ENCODE measurements at places on chromosomes 4 and X.
A peak's percentile ranks its signal among the peaks of the same experiment; 100 is the strongest.

DNA sequence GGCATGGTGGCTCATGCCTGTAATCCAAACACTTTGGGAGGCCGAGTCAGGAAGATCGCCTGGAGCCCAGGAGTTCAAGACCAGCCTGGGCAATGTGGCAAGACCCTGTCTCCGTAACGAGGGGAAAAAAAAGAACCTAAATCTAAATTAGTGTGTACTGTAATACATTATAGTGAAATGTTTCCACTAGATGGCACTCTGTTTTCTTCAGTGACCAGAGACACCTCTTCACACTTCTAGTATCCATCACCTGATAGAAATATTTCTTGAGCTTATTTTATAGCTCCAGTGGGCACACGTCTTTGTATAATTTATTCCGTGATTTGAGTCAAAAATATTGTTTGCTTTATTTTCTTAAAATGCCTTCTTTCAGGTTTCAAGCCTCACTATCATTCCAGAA lies 600.9 kb upstream of the DIPK2B start:
- H3K27ac ChIP-seq: no peak overlapping the region
- H3K36me3 ChIP-seq: no peaks in the 10 kb centered on the region
- no peak for DNase-seq
- no peaks in the 10 kb centered on the region for H3K27me3 ChIP-seq

GRCh38 chr4:165131247-165131832 lies 18.7 kb upstream of the TMEM192 start:
- H3K27ac ChIP-seq: no peak overlapping the region
- DNase-seq: peak; percentile 94
- no peaks in the 10 kb centered on the region for H3K27me3 ChIP-seq
- no peak overlapping the region for H3K4me3 ChIP-seq
- H3K36me3 ChIP-seq: no peaks in the 10 kb centered on the region

GRCh38 chrX:45164021-45164621 lies 36.6 kb downstream of the DIPK2B start:
- no peak for DNase-seq
- H3K36me3 ChIP-seq: no peaks in the 10 kb centered on the region
- no peaks in the 10 kb centered on the region for H3K4me1 ChIP-seq
- H3K27ac ChIP-seq: no peak overlapping the region

DNA sequence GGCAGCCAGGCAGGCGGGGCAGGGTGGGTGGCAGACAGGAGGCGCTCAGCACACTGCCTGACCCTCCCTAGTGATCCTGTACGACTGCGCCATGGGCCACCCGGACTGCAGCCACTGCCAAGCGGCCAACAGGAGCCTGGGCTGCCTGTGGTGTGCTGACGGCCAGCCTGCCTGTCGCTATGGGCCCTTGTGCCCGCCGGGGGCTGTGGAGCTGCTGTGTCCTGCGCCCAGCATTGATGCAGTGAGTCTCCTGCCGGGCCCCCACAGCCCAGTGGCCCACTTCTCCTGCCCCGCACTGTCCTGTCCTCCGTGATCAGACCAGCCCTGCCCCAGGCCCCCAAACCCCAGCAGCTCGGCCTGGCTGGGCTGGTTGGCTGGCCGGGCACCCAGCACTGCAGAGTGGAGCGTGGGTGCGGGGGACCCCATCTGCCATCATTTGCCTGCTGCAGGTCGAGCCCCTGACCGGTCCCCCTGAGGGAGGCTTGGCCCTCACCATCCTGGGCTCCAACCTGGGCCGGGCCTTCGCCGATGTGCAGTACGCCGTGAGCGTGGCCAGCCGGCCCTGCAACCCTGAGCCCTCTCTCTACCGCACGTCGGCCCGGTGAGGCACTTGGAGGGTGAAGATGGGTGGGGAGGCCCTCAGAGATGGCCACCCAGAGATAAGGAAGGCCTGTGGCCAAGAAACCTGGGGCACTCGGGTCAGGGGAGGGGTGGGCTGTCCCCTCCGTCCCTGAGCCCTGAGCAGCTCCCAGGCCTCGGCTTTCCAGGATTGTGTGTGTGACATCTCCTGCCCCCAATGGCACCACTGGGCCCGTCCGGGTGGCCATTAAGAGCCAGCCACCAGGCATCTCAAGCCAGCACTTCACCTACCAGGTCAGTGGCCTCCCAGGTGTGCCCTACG lies 7.6 kb downstream of the PLXNB3 start:
- H3K27ac ChIP-seq: no peak overlapping the region
- no peaks in the 10 kb centered on the region for H3K36me3 ChIP-seq
- DNase-seq: peak; percentile 28
- H3K27me3 ChIP-seq: no peaks in the 10 kb centered on the region

- H3K36me3 ChIP-seq: no peaks in the 10 kb centered on the region
- H3K27me3 ChIP-seq: no peaks in the 10 kb centered on the region
- H3K27ac ChIP-seq: no peak overlapping the region
- H3K4me3 ChIP-seq: no peak overlapping the region
- peaks cover 7% of the 10 kb centered on the region for H3K4me1 ChIP-seq
- DNase-seq: no peak
Observed at GRCh38 chr4:138821331-138821730, 194.2 kb upstream of the NOCT start.

DNA sequence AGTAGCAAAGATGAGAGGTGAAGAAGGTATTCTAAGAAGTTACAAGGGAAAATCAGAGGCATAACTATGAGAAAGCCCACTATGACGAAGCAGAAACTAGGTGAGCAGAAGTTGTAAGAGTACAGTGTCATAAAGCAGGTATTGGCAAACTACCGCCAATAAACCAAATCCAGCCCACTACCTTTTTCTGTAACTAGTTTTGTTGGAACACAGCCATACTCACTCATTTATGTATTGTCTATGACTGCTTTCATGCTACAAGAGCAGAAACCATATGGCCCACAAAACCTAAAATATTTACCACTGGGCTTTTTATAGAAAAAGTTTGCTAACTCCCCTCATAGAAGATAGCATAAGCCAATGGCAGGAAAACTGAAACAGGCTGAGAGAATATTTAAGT lies 31.8 kb upstream of the ZCCHC13 start:
- H3K27ac ChIP-seq: no peak overlapping the region
- H3K36me3 ChIP-seq: peaks cover 66% of the 10 kb centered on the region
- DNase-seq: no peak
- H3K4me1 ChIP-seq: no peaks in the 10 kb centered on the region

DNA sequence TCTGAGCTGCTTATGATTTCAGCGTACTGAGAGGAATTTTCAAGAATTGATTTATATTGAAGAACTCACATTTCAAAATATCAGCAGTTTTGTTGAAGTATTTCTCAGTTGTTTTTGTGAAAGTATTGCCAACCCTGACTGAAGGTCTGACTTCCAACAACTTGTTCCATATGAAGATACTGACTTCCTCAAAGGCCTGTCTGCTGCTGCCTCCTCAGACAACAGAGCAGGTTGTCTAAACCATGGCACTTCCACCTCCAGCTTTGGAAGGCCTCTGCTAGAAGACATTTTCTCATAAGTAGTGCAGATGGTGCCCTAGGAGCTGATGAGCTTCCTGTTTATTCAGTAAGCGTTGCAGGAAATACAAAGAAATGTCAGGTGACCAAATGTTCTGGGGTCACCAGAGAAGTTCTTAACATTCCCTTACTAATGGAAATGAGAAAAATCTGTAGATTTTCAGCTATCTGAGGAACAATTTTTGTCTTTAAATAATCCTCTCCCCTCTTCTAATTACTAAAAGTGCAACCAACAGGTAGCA lies 28.8 kb downstream of the FGF2 start:
- no peak overlapping the region for H3K4me3 ChIP-seq
- H3K27ac ChIP-seq: no peak overlapping the region
- no peaks in the 10 kb centered on the region for H3K36me3 ChIP-seq
- no peak for DNase-seq
- H3K4me1 ChIP-seq: no peaks in the 10 kb centered on the region

DNA sequence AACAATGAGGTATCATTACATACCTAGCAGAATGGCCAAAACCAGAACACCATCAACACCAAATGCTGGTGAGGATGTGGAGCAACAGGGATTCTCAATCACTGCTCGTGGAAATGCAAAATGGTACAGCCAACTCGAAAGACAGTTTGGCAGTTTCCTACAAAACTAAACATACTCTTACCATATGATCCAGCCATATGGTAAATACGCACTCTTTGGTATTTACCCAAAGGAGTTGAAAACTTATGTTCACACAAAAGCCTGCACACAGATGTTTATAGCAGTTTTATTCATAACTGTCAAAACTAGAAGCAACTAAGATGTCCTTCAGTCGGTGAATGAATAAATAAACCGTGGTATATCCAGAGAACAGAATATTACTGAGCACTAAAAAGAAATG lies 7.8 kb downstream of the CASP3 start:
- no peak for DNase-seq
- no peak overlapping the region for H3K4me3 ChIP-seq
- peaks cover 51% of the 10 kb centered on the region for H3K36me3 ChIP-seq
- no peaks in the 10 kb centered on the region for H3K27me3 ChIP-seq
- no peaks in the 10 kb centered on the region for H3K4me1 ChIP-seq
- H3K27ac ChIP-seq: no peak overlapping the region

GRCh38 chr4:185580699-185581098 lies 45.4 kb upstream of the PDLIM3 start:
- no peaks in the 10 kb centered on the region for H3K4me1 ChIP-seq
- DNase-seq: no peak
- H3K27ac ChIP-seq: no peak overlapping the region
- H3K4me3 ChIP-seq: no peak overlapping the region

- no peak overlapping the region for H3K4me3 ChIP-seq
- DNase-seq: no peak
- no peaks in the 10 kb centered on the region for H3K36me3 ChIP-seq
- H3K27me3 ChIP-seq: no peaks in the 10 kb centered on the region
- no peak overlapping the region for H3K27ac ChIP-seq
- no peaks in the 10 kb centered on the region for H3K4me1 ChIP-seq
Observed at GRCh38 chrX:18016941-18017340, 155.8 kb upstream of the RAI2 start.

DNA sequence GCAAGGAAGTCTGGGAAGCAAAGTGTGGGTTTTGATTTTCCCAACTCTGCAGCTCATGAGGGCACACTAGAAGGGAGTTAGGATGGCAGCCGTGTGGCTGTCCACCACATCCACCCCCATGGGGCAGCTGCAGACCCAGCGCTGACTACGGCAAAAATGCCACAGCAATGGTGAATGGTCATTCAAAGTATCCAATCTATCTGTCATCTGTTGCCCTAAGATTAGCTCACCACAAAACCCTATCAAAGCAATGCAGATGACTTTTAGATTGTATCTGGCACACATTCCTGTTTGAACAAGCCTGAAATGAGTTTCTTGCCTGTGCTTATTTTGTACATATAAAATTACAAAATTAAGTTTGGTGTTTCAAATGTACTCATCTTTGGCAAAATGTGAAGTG lies 29.7 kb upstream of the HPSE start:
- H3K27me3 ChIP-seq: no peaks in the 10 kb centered on the region
- no peak for DNase-seq
- H3K27ac ChIP-seq: no peak overlapping the region
- H3K4me3 ChIP-seq: no peak overlapping the region
- no peaks in the 10 kb centered on the region for H3K4me1 ChIP-seq

GRCh38 chrX:42485601-42486000 lies 292.4 kb downstream of the PPP1R2C start:
- DNase-seq: no peak
- H3K4me1 ChIP-seq: no peaks in the 10 kb centered on the region
- H3K4me3 ChIP-seq: no peak overlapping the region
- H3K36me3 ChIP-seq: no peaks in the 10 kb centered on the region

DNA sequence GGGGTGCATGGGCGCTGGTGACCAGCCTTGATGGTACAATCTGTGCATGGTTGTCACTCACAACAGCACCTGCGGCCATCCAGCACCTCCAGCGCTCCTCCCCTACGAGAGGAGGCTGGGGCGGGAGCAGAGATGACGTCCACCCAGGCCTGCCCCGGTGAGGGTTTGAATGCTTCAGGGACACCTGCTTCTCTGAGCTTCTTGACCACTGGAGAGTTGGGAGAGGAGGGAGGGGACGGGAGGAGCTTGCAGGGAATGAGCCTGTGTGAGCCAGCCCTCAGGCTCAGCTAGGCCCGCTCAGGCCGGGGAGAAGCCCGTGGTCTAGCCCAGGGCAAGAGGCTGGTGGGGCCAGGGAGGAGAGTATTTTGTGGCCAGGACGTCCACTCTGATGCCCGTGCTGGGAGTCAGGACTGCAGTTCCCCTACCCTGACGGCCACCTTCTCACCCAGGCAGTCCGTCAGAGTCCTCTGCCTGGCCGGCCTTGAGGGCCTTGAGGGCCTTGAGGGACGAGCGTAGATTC lies 59.2 kb downstream of the CPZ start:
- no peak overlapping the region for H3K27ac ChIP-seq
- no peaks in the 10 kb centered on the region for H3K27me3 ChIP-seq
- H3K36me3 ChIP-seq: no peaks in the 10 kb centered on the region
- H3K4me3 ChIP-seq: no peak overlapping the region
- no peaks in the 10 kb centered on the region for H3K4me1 ChIP-seq

GRCh38 chrX:15430076-15430475 lies 45.9 kb upstream of the VEGFD start:
- no peak for DNase-seq
- no peaks in the 10 kb centered on the region for H3K36me3 ChIP-seq
- no peaks in the 10 kb centered on the region for H3K4me1 ChIP-seq
- no peaks in the 10 kb centered on the region for H3K27me3 ChIP-seq
- H3K4me3 ChIP-seq: no peak overlapping the region

DNA sequence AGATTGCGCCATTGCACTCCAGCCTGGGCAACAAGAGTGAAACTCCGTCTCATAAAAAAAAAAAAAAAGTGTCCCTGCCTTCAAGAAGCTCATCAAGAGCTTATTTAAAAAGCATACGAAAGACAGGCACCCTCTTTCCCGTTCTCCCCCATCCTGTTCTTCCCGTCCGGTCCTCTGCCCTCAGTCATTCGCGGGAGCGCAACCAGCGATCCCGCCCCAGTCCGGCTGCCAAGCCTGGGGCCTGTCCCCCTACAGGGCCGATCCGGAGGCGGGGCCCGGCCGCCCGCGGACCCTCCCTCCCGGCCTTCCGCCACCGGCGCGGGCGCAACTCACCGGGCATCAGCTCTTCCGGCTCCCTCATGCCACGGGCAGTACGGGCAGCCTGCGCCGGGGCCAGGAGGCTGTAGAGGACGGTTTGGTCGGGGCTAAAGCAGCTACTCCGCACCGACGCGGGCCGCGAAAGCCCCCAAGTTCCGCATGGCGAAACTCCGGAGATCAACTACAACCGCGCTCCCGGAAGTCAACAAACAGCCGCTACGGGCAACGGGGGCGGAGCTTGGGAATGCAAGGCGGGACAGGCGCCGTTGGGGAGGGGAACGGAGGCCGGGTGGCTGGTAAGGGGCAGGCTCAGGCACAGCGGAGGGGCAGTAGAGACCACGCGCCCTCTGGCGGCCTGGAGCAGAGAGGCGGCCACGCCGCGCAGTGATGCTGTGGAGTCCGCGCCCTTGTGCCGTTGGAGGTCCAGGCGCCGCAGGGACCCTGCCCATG lies at the start of gene RPGR:
Gene RPGR, minus strand, starts transcription at position 503 of the 768 bp plus-strand sequence. Its CDS starts 142 bp downstream, at position 361.
- peak within 1 kb of the TSS; percentile 93 for H3K27ac ChIP-seq
- H3K4me3 ChIP-seq: peak within 1 kb of the TSS; percentile 79
- no peaks in the 10 kb centered on the region for H3K27me3 ChIP-seq
- peak; percentile 97 for DNase-seq
- H3K36me3 ChIP-seq: no peaks in the 10 kb centered on the region
